ENCODE measurements at places on chromosomes 1 and 21.

GRCh38 chr1:36093929-36094328, 5.2 kb downstream of the ADPRS start:
- DNase-seq: no peak

GRCh38 chr1:183126528-183126927, 59.5 kb upstream of the LAMC2 start:
- DNase-seq: no peak

GRCh38 chr1:9275161-9275560, 17.5 kb upstream of the SPSB1 start:
- no peak for DNase-seq

DNA sequence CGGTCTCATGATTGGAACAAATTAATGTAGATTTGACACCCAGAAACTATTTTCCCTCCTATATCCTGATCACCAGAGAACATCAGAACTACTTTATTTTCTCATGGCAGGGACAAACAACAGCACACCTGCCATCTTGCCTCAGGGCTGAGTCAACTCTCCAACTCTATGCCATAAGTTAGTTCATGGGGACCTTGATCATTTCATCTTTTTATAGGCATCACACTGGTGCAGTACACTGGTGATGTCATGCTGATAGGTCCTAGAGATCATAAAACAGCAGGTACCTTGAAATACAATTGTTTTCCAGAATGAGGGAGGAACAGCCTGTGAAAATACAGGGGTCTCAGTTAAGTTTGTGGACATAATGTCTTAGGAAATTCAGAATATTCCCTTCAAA, 45.8 kb downstream of the EDN2 start:
- DNase-seq: no peak

GRCh38 chr21:41211060-41211805, 43.3 kb downstream of the BACE2 start:
- DNase-seq: no peak

- DNase-seq: peak; percentile 43
Observed at GRCh38 chr1:221439008-221439746, 302.7 kb downstream of the DUSP10 start.

DNA sequence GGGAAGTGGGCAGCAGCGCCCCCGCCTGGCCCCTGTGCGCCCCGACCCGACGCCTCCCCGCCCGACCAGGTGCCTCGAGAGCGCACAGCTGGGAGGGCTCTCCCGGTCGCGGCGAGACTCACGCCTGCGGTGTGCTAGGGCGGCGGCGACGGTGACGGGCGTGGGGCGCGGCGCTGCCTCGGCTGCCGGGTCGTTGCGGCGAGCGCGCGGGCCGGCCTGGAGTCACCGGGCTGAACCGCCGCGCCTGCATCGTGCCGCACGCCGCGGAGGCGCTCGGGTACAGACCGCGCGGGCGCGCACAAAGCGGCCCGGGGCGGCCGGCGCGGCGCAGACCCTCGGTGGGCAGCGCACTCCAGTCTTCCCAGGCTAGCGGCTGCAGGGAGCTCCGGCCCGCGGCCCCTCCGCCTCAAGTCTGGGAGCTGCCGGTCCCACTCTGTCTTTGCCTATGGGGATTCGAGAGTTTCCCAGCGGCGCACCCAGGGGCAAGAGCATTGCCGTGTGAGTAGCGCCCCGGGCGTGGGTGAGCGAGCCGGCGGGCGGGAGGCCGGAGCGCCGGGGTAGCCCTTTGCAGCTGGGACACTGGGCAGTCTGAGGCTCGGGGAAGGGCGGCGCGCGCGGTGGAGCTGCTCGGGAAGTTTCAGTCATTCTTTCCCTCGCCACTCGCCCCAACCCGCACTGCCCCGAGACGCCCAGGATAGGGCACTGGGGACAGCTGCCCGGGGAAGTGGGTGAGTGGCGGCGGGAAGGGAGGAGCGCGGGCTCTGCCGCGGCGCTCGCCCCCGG, at the start of gene SLC35F3:
TSS of gene SLC35F3 (plus strand) at position 44 of the 783 bp plus-strand sequence.
- DNase-seq: no peak

- no peak for DNase-seq
Observed at GRCh38 chr21:44549525-44550211, 1.6 kb downstream of the KRTAP10-2 start.

GRCh38 chr1:2103266-2103900, 53.2 kb downstream of the PRKCZ start:
- DNase-seq: no peak

- DNase-seq: no peak
Observed at GRCh38 chr21:29737186-29737585, 202.6 kb downstream of the GRIK1 start.

Measured in inflammatory macrophage treated with lipopolysaccharide for 1 hour (primary cell).